ENCODE measurements at places on chromosomes 2 and 18. TPM values are rescaled to one million over a fixed set of nuclear protein-coding genes. Genes with fewer than 3 reads are reported as not detected.

The SETBP1 gene
- polyA plus RNA-seq = not detected

GRCh38 chr2:238305092-238305862 lies 15.0 kb upstream of the TRAF3IP1 start:
- DNase-seq = no peak

- no peak for DNase-seq
These were observed 211.5 kb downstream of the GALR1 start for GRCh38 chr18:77461062-77461688.

DNA sequence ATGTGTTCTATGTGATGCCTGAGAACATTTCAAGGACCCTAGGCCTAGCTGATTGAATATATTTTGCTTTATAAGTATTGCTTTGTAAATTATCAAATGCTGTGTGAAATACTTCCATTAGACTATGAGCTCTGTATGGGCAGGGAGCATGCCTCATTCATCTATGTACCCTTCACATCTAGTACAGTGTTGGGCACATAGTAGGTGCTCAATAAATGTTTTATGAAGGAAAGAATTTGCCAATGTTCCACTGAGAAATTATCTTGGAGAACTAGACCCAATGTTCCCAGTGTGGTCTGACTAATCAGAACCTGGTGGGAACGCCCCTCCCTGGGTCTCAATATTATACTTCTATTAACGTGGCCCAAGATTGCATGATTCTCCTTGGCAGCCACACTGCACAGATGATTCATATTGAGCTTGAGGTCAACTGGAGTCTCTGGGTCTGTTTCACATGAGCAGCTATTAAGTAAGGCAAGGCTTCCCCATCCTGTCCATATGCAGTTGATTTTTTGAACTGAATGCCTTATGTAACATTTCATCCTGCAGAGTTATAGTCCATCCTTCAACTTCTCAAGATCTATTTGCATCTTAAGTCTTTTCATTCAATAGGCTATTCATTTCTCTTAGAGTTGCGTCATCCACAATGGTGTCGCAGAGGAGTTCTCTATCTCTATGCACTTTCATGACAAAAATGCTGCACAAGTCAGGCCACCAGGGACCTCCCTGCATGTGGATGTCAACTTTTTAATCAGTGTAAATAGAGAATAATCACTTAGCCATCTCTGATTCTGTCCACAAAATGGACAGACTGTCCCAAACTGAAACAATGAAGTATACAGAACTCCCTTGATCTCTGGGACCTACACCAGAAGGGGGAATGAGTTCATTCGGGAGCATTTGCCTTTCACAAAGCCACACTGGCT lies 257.6 kb downstream of the CYP26B1 start:
- no peak for DNase-seq

- DNase-seq = no peak
These were observed 47.1 kb downstream of the LONRF2 start for GRCh38 chr2:100275200-100275589.

The CHRND gene
- not detected for polyA plus RNA-seq

- no peak for DNase-seq
These were observed 92.9 kb downstream of the PXDN start for GRCh38 chr2:1651121-1652033.

- no peak for DNase-seq
These were observed 460.1 kb upstream of the SALL3 start for GRCh38 chr18:78519394-78520062.

GRCh38 chr2:26457695-26458364 lies 20.1 kb downstream of the OTOF start:
- no peak for DNase-seq

The CDH19 gene
- not detected for polyA plus RNA-seq

DNA sequence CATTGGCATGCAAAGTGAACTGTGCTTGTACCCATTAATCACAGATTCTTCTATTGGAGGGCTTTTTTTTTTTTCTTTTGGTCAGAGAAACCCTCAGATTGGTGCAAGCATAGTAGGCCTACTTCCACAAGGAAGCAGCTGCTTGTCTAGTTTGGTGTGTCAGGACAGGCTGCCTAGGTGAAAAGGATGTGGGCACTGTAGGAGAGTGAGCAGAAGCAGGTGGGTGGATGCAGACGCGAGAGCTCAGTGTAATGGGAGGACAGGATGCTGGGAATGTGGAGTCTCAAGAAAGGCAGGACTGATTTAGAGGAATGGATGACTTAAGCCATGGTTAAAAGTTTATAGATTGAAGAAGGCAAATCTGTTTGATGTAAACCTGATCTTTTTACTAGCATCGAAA lies 3.1 kb downstream of the ELP2 start:
- DNase-seq = no peak

DNA sequence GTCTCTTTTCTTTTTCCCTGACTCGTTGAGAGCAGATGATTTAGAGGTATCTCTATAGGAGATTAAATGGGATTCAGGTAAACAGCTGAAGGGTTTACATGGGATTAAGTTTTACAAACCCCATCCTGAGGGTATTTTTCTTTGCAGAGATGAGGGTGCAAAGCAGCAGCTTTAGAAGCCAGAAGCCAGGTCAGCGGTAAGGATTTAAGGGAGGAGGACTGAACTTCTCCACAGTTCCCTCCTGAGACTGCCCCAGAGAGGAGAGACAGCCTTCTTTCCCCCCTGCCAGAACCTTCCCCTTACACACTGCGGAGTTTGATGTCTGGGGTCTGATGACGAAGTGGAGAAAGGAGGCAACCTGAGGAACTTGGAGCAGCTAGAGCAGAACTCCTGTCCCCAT lies 220.1 kb downstream of the PRKCE start:
- no peak for DNase-seq

- no peak for DNase-seq
These were observed 25.9 kb downstream of the CCDC85A start for GRCh38 chr2:56209701-56210100.

The PLB1 gene
- polyA plus RNA-seq = 0.29 TPM

- no peak for DNase-seq
These were observed 52.9 kb downstream of the PKDCC start for GRCh38 chr2:42100683-42101205.

- no peak for DNase-seq
These were observed 130.5 kb downstream of the TANC1 start for GRCh38 chr2:159098921-159099411.

GRCh38 chr2:226187156-226187555 lies 612.5 kb downstream of the IRS1 start:
- DNase-seq = no peak

DNA sequence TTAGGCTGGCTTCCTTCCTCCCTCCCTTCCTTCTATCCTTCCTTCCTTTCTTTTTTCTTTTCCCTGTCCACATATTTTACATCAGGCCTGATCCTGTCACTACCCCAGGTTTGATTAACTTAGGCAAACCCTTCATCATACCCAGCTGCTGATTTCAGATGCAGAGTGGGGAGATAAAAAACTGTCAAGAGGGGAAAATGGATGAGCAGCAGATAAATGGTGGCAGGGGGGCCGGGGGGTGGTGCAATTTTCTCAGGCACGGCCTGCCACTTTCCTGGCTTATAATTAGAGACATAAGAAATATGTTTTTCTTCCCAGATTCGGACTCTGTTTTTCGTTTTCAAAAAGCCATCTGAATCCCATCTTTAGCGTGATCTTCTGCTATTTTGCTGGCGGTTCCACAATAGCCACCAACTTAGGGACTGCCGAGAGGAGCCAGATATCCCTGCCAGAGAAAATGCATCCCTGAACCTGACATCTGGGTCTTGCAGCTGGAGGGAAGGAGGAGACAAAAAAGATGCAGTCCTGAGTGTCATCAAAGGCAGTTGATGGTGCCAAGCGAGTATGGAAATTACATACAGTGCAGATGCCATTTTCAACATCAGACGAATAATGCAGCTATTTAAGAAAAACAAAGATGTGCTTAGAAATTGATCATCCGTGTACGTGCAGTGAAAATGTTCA lies 49.9 kb downstream of the CXCR4 start:
- no peak for DNase-seq

GRCh38 chr18:2845172-2845571 lies 1.6 kb upstream of the EMILIN2 start:
- no peak for DNase-seq

DNA sequence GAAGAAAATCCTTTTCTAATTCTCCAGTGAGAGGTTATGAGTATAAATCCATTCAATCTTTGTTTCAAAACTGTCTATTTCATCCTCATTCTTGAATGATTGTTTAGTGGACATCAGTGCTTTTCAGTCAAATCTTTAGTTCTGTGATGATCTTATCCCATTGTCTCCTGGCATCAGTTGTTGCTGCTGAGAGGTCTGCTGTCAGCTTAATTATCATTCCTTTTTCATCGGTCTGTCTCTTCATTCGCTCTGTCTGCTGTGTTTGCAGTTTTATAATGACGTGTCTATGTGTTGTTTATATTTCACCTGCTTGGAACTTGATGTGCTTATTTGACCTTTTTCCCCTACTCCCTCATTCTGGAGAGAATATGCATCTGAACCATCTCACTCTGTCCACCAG lies 69.2 kb upstream of the GLI2 start:
- no peak for DNase-seq

The PPP3R1 gene
- 3.9 TPM for polyA plus RNA-seq

DNA sequence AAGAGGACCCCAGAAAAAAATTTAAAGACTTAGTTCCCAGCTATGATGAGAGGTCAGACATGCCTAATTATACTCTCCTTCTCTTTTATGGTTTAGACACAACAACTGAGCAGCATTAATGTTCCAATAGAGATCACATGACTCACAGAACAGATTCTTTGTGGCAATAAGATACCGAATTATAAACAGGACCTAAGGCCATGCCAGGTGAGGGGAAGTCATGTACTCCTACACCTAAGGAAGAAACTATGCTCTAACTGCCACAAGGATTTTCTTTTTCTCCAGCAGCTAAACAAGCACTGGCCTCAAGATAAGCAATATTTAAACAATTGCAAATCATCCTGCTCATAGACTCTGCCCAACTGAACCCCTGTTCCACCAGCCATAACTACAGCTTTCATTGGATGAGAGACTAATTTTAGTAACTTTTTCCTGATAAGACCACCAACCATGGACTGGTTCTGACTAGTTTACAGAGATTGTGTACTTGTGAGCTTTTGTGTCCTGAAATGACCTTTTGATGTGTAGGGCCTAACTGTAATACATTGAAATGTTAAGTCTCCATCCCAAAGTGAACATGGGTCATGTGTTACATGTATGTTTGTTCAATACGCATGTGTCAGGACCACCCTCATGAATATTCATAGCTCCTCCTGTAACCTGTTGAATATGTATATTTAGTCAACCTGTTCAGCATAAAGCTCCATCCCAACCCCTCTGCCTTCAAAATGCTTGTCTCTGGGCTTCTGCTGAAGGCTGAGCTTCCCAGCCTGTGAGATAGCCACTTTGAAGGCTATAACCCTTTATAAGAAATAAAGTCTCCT lies 21.6 kb upstream of the NFE2L2 start:
- no peak for DNase-seq

- DNase-seq = no peak
These were observed 10.4 kb upstream of the DOCK10 start for GRCh38 chr2:225052703-225053102.

GRCh38 chr2:43526994-43527393 lies 68.8 kb downstream of the THADA start:
- DNase-seq = no peak

The CD8A gene
- 885 TPM for polyA plus RNA-seq

DNA sequence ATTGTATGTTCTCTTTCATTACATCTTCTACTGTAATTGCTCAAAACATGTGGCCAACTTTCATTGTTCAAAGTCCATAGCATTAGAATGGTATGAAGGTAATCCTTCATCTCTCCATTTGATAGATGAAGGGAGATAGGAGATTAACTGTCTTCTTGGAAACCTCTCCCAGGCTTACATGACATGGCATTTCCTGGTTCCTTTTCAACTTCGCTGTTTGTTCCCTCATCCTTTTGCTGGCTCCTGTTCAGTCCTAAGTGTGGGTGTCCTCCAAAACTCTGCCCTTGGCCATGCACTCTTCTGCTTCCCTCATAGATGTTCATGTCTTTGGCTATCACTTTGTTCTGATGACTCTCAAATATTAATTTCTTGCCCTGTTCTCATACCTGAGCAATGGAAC lies 13.8 kb downstream of the NEB start:
- no peak for DNase-seq

GRCh38 chr2:72096181-72096580 lies 51.5 kb downstream of the CYP26B1 start:
- DNase-seq = no peak

DNA sequence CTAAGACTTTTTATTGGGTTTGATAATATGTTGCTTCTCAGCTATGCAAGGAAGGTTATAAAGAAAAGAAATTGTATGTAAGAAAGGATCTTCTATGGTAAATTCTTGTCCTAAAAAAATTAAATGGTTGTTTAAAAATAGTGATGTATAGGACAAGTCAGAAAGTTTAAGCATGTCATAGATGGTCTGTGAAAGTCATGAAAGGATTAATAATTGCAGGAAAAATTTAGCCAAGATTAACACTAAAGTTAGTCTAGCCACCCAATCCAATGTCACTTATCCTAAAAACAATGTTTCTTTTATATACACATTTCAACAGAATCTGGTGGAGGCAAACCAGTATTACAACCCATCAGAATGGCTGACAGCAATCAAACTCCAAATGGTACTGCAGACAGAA lies 1046.7 kb upstream of the SLC39A10 start:
- no peak for DNase-seq

- no peak for DNase-seq
These were observed 120.5 kb downstream of the PMAIP1 start for GRCh38 chr18:60020107-60020925.

DNA sequence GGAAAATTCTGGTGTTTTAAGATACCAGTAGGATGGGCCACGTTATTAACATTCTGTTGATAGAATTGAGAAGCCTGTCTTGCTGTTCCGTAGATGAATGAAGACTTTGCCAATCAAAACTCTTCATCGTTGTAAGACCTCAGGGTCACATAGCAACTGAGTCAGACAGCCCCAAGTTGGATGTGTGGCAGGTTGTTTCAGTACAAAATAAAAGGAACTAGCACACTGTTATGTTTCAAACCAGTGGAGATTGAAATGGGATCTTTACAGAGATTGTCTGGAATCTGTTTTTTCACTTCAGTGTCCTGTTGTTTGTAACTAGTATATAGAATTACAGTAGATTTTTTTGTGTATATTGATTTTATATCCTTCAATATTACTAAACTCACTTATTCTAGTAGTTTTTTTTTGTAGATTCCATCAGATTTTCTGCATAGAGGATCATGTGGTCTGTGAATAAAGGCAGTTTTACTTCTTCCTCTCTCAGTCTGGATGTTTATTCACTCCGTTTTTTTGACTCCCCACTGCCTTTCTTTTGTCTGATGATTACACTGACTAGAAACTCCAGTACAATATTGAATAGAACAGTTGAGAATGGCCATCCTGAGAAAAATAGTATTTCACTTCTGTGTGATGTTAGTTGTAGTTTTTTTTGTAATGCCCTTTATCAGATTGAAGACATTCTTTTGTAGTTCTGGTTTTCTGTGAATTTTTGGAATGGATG lies 22.7 kb downstream of the EPC2 start:
- DNase-seq = no peak

All from naive thymus-derived CD8-positive, alpha-beta T cell (primary cell).